ENCODE measurements at places on chromosomes 16 and 17. TPM values are rescaled to one million over a fixed set of nuclear protein-coding genes. Genes with fewer than 3 reads are reported as not detected.

DNA sequence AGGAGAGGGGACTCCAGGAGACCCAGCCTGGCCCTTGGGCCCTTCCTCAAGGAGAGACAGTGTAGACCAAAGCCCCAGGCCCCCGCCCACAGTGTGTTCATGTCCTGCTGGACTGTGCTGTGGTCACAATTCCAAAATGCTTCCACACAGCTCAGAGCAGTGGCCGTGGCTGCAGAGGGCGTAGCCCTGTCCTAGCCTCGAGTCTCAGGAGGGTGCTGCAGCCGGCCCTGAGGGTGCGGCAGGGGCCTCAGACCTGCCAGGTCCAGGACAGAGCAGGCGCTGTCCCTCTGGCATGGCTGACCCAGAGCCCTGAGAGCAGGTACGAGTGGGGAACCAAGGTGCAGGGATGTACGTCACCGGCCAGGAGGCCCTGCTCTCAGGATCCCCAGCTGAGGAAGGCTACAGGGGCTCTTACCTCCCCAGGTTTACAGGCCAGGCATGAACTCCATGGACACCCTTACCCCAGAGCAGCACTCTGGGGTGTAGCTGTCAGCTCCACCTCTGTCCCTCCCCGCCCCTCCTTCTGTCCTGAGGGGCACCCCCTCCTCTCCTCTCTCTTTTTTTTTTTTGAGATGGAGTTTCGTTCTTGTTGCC is 7.3 kb downstream of the DBNDD1 start:
- no peaks in the 10 kb centered on the region for H3K27me3 ChIP-seq
- no peaks in the 10 kb centered on the region for H3K36me3 ChIP-seq
- H3K4me3 ChIP-seq = no peak overlapping the region
- H3K4me1 ChIP-seq = no peaks in the 10 kb centered on the region
- no peak for DNase-seq

GRCh38 chr17:29007860-29008455 is 2.1 kb upstream of the SEZ6 start:
- no peaks in the 10 kb centered on the region for H3K4me1 ChIP-seq
- DNase-seq = no peak
- H3K4me3 ChIP-seq = no peak overlapping the region
- peaks cover 19% of the 10 kb centered on the region for H3K27me3 ChIP-seq
- no peaks in the 10 kb centered on the region for H3K36me3 ChIP-seq
- no peak overlapping the region for H3K27ac ChIP-seq

DNA sequence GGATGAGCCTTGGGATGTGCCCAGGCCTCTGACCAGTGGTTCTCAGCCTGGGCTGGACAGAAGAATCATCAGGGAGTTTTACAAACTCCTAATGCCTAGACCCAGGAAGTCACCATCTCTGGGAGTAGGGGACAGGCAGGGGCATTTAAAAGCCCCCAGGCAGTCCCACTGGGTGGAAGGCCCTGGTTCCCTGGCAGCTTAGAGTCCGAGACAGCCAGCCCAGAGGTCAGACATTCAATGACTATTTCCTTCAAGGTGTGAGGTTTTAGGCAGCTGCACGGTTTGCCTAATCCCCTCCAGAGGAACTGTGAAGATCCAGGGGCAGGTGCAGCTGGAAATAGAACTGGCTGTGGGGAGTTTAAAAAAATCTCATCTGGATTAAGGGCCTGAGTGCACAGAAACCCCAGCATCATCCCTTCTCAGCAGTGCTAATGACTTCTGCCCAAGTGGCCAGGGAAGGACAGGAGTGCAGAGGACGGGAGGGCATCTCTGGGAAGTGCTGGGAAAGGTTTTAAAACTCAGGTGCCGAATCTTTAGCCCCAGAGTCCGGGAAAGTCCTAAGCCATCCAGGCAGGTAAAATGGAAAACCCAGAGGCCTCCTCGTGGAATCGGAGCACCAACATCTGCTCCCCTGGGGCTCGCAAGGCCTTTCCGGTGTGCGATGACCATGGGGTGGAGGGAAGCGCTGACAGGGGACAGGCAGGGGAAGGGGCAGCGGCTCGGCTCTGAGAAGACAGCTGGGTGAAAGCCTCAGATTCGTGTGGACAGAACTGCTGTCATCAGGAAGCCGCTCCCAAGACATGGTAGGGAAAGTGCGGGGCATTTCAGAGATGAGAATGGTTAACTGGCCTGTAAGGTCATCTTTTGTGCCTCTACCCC is 1.5 kb upstream of the LGALS3BP start:
- H3K4me1 ChIP-seq = no peaks in the 10 kb centered on the region
- H3K27me3 ChIP-seq = no peaks in the 10 kb centered on the region
- H3K27ac ChIP-seq = peak overlapping the region; percentile 75
- no peaks in the 10 kb centered on the region for H3K36me3 ChIP-seq
- H3K4me3 ChIP-seq = no peak overlapping the region

DNA sequence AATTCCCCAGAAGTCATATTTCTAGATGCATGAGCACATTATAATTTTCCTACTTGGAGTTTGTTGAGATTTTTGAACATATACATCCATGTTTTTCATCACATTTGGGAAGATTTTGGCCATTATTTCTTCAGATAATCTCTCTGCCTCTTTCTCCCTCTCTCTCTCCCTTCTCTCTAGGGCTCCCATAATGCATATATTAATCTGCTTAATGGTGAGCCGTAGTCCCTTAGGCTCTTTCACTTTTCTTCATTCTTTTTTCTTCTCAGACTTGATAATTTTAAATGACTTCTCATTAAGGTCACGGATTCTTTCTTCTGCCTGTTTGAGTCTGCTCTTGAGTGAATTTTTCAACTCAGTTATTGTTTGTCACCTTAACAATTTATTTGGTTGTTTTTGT is 101.5 kb downstream of the IRX3 start:
- no peak overlapping the region for H3K27ac ChIP-seq
- no peaks in the 10 kb centered on the region for H3K27me3 ChIP-seq
- H3K4me3 ChIP-seq = no peak overlapping the region
- no peaks in the 10 kb centered on the region for H3K36me3 ChIP-seq
- DNase-seq = no peak

DNA sequence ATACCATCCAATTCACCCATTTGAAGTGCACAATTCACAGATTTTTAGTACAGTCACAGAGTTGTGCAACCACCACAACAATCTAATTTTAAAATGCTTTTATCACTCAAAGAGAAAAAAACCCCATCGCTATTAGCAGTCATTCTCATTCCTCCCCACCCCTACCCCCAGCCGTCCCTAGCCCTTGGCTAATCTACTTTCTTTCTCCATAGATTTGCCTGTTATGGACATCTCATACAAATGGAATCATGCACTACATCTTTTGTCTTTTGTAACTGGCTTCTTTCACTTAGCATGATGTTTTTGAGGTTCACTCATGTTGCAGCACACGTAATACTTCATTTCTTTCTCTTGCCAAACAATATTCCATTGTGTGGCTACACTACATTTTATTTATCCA is 20.4 kb downstream of the LYRM9 start:
- H3K27ac ChIP-seq = no peak overlapping the region
- no peaks in the 10 kb centered on the region for H3K4me1 ChIP-seq
- H3K4me3 ChIP-seq = no peak overlapping the region
- H3K36me3 ChIP-seq = no peaks in the 10 kb centered on the region

GRCh38 chr17:35294756-35295155 is 51.9 kb downstream of the SLFN5 start:
- no peak for DNase-seq
- H3K4me1 ChIP-seq = no peaks in the 10 kb centered on the region
- no peak overlapping the region for H3K4me3 ChIP-seq

ARMC7 gene
- total RNA-seq = 3.2 TPM

GP1BA gene
- total RNA-seq = not detected
